ENCODE measurements at places on chromosomes 11 and 22.

DNA sequence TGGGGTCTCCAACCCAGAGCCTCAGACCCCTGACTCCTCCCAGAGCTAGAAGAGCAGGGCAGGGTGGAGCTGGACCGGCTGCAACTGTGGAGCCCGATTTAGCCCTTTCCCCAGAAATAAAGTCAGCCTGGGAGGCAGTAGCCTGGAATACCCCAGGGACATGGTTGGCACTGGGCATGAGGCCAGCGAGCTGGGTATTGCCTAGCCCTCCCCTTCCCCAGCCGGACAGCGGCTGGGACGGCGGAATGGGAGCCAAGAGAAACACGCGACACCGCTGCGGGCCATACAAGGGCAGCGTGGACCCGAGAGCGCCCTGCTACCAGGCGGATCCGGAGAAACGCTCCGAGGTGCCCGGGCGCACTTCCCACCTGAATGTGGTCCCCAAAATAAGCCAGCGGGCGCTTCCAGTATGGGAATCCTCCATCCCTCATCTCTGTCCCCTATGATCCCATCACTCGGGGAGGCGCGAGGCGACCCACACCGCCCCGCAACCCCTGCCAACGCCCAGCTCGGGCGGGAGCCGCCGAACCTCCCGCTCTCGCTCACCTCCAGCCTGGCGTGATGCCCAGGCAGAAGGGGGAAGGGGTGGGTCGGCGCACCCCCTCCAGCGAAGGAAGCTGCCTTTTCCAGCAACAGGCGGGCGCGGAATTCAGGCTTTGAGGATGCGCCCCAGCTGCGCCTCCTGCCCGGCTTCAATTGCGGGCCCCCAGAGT, 758 bp downstream of the MCAM start:
- no peak for DNase-seq

DNA sequence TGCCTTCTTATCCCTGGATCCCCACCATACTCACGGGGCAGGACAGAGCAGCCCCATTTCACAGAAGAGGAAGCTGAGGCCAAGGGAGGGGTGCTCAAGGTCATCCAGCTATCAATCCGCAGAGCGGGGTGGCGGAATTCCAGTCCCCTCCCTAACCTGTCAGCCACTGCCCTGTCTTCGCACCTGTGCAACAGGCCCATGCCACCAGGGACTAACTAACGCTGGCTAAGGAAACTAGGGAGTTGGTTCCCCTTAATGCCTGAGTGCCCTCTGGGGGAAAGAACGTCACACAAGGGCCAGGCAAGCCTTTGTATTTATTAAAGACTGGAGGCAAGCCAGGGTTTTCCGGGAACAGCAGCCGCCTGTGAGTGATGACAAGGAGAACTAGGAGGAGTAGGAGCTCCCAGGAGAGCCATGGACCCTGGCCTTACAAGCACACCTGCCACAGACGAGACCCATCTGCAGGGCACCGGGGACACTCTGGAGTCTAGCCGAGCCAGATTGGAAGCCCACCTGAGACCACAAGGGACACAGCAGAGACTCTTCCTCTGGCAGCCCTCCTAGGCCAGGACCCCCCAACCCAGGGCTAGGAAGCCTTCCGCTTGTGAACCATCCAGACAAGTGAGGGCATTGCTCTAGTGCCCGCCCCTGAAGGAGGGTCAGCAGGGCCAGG, 64.4 kb downstream of the MYH9 start:
- DNase-seq, result no peak

GRCh38 chr22:31944700-31945442, 536 bp downstream of the YWHAH start:
- peak; percentile 55 for DNase-seq

GRCh38 chr11:68724293-68724692, 27.0 kb downstream of the TESMIN start:
- DNase-seq, result no peak

DNA sequence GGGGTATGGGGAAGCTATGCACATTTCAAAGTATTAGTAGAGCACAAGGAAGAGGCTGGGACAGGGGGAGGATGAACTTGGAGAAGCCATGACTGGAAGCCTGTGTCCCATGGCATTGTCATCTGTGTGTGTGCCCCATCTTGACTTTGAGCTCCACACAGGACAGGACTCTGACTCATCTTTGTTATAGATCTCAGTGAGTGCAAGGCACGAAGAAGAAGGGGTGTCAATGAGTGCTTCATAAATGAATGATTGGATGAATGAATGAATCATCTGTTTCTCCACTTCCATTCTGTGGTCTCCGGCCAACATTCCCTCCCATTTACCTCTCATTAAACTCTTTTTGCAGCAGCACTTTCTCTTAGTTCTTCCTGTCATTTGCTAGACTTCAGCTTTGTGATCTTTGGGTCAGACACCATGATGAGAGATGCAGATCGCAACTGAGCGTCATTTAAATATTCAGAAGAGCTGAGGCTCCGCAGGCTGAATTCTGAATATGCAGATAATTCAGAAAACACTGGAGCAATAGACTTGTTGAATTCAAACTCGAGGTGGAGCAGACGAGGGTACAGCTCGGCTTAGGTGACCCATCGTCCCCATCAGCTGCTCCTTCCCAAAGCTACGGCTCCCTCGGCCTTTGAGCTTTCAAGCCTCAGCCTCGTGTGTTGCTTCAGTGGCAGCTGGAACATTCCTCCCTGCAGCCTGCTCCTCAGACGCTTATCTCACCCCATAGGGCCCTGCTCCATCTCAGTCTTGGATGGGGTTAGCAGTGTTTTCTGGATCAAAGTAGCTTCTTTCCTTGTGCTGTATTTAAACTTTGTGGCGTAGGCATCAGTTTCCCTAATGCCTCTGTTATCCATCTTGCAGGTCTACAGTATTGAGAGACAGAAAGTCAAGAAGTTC, 30.8 kb downstream of the APOL3 start:
- no peak for DNase-seq

DNA sequence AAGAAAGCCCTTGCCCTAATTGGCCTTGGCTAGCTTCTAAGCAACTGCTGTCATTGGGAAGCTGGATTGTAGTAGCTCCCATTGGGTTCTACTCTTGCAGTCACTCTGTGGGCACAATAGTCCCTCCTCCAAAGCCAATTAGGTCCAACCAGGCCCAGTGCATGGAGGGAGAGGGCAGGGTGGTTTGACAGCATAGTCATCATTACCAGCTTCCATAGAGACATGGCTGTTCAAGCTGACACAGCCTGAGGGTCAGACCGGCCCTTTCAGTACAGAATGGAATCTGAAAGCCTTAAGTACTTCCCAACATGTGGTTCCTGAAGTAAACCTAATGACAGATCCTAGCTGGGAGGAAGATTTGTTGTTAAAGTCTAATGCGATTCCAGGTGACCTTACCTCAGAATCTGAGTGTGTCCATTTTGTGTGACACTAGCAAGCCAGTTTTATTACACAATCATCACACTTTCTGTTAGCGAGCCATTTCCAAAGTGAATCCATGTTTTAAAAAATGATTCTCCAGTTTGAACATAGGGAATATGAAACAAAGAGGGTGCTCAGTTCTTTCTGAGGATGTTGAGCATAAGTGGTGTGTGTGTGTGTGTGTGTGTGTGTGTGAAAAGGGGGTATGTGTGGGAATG, 6.9 kb downstream of the PLET1 start:
- no peak for DNase-seq

DNA sequence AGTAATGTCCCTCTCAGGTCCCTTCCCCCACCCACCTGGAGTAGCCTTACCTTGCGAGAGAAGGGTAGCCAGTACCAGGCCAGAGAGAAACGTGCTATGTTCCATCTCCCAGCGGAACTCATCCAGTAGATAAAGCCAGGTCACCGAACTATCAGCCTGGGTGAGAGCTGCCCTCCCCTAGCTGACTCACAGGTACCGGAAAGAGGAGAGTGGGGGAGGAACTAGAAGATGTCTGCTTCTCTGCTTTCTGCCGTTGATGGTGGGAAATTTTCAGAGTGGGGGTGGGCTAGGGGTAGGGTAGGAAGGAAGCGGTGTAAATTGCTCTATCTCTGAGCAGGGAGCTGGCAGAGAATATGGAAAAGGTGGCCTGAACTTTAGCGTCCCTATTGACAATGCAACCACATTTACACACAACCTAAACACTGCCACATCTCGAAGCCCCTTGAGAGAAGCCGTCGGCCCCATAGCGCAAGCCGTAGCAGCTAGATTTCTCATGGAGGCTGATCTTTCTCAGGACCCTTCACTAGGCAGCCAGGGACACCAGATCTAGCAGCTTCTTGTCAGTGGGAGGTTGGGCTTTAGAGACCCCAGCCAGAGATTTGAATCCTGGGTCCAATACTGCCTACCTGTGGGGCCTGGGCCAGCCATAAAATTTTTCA, at the start of gene CD3D:
TSS of gene CD3D (minus strand) at position 203 of the 659 bp plus-strand sequence. CDS start at position 105, 98 bp downstream.
- DNase-seq, result peak; percentile 78
